ENCODE measurements at places on chromosomes 11 and 22. TPM values are rescaled to one million over a fixed set of nuclear protein-coding genes. Genes with fewer than 3 reads are reported as not detected.

- peak; percentile 32 for DNase-seq
These were observed at the start of gene IL18 for GRCh38 chr11:112163875-112164685. IL18 (minus strand) TSS chr11:112164094; CDS start chr11:112155053, 9,041 bp downstream.

- no peak for DNase-seq
These were observed 25.0 kb upstream of the NTM start for GRCh38 chr11:131345406-131345805.

- no peak for DNase-seq
These were observed 12.7 kb downstream of the TMEM41B start for GRCh38 chr11:9301720-9302119.

DNA sequence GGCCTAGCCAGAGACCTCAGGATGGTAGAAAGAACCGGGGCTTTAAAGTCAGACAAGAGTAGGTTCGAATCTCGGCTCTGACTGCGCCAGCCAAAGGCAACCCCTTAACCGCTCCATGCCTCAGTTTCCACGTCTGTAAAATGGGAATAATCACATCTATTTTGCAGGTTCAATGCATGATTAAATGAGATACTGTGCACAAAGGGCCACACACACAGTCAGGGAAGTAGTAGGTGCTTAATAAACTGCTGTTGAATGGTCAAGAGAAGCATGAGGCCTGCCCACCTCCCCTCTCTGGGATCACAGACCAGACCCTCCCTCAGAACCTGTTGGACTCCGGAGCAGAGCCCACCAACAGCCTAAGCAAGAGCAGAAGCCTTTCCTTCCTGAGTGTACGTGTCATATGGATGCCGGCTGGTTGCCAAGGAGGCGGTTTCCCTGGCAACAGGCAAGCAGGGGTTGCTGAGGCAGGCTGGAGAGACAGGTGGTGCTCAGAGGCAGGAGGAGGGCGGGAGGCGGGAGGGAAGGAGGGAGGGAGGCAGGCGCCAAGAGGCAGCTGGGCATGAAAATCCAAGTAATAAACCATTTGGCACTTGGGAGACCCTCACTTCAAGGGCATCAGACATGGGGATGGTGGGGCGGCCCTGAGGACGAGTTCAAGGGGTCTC lies 43.9 kb downstream of the NFAM1 start:
- DNase-seq, result no peak

Gene CSF2RB
- 2.6 TPM for total RNA-seq

Gene UBQLN3
- not detected for total RNA-seq

Gene ACTN3
- not detected for total RNA-seq

- peak; percentile 64 for DNase-seq
These were observed 68.1 kb upstream of the BID start for GRCh38 chr22:17842386-17842785.

GRCh38 chr22:48138855-48139254 lies 1376.4 kb downstream of the TBC1D22A start:
- DNase-seq, result no peak

GRCh38 chr11:113518716-113519495 lies 43.7 kb upstream of the DRD2 start:
- no peak for DNase-seq

- no peak for DNase-seq
These were observed 4.3 kb upstream of the TRIM44 start for GRCh38 chr11:35658020-35658948.

Gene MMP3
- total RNA-seq, result 39.7 TPM

DNA sequence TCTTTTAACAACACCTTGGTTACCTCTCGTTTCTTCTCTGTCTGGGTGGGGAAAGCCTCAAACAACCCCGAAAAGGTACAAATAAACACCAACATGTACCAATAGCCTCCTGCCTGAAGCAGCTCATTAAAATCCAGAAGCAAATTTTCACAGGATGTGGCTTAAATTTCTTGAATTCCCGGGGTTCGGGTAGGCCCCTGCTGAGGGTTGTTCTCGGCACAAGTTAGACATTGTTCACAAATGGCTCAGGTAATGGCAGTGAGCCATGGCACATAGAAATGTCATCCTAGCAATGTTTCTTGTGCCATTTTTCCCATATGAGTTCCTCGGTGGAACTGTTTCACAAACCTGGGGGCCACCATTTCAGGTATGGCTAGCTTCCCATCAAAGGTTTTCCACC lies 19.7 kb upstream of the GLYATL1 start:
- no peak for DNase-seq

Gene RBMXL2
- not detected for total RNA-seq

DNA sequence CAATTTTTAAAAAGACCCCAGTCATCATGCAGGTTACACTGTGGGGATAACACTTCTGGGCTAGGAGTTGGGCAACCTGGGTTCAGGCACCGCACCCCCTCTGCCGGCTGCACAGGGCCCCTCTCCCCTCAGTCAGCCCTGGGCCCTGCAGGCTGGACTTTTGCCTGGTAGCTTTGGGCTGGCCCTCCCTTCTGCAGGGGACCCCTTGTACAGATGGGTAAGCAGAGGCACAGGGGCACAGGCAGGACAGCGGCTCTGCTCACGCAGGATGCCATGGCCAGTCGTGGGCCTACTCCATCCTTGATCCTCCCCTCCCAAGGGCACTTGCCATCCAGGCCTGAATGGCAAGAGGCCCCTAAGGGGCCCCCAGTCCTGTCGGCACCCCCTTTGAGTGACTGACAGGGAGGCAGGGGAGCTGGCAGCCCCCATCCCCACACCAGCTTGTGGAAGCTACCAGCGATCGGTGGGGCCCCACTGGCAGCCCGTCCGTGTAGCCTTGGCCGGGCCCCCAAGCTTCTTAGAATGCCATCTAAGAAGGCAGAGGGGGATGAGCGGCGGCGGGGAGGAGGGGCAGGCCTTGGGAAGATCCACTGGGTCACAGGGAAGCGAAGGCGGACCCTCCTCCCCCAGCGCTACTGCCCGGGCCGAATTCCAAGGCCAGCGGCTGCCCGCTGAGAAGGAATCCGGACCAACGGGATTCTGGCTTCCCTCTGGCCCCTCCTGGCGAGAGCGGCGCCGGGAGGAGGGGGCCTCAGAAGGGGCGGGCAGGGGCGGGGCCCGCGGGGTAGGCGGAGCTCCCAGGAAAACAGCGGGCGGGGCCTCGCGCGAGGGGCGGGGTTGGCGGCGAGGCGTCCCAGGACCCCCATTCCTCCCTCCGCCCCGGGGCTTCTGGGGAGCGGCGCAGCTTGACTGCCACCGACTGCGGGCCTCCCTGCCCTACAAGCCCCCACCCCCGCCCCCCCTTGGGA lies 6.8 kb upstream of the CHKA start:
- DNase-seq, result peak; percentile 86

DNA sequence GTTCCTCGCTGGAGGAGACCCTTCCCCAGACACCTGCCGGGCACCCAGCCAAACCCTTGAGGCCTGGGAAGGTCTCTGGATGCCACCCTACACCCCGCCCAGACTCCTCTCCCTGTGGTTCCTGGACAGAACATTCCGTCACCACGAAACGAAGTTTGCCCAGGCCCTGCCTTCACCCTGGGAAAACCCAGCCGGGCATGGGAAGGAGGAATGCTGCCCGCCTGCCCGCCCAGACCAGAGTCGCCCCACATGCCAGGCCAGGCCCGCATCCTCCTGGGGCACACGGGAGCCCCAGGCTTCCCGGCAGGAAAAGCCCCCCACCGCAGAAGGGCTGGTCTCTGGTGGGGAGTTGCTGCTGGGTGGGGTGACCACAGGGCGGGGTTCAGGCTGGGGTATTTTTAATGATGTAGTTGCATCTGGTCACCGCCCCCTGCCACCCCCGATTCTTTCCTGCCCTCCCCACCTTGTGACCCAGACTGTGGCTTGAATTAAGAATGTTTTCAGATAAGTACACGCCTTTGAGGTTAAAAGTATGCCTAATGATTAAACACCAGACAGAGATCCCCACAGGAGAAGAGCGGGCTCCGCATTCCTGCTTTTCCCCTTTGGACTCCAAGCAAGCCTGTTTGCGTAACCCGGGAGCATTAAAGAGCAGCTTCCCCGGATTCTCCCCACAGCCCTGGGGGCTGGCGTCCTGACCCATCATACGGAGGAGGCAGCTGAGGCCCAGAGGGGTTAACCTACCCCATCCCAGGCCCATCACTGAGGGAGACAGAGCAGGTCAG lies 44.6 kb upstream of the PPARA start:
- DNase-seq, result peak; percentile 97

- DNase-seq, result no peak
These were observed 24.6 kb downstream of the PPM1F start for GRCh38 chr22:21928048-21928447.

DNA sequence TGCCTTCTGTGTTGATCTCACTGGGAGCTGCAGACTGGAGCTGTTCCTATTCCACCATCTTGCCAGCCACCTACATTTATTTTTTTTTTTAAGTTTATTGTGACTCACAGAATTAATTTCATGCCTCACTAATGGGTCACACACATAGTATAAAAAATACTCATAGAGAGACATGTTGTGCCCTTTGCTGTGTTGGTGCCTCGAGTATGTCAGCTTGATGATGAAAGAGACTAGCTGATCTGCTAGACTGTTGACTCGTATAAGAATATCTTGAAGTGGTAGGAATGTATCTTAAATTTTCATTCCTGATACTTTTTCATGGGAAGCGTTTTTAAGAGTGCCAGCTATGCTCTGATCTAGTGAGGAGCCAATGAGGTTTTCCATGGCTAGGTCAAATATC lies 28.6 kb upstream of the AMPD3 start:
- DNase-seq, result no peak

Gene CDHR5
- total RNA-seq, result not detected

- DNase-seq, result peak; percentile 16
These were observed 50.4 kb downstream of the FAM83F start for GRCh38 chr22:40044870-40045834.

- no peak for DNase-seq
These were observed 1.3 kb upstream of the ZNF202 start for GRCh38 chr11:123742724-123743120.

DNA sequence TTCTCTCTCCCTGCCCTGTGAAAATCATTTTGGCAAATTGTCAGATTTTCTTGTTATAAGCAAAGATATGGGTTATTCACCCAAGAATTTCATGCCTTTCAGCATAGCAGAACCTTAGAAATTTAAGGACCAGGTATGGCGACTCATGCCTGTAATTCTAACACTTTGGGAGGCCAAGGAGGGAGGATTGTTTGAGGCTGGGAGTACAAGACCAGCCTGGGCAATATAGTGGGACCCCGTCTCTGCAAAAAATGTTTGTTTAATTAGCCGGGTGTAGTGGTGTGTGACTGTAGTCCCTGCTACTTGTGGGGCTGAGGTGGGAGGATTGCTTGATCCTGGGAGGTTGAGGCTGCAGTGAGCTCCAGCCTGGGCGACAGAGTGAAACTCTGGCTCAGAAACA lies 27.6 kb downstream of the APLP2 start:
- DNase-seq, result no peak

- no peak for DNase-seq
These were observed 585.2 kb downstream of the BRD1 start for GRCh38 chr22:49242480-49242879.

- no peak for DNase-seq
These were observed 45.7 kb downstream of the FBLN1 start for GRCh38 chr22:45548247-45548840.

DNA sequence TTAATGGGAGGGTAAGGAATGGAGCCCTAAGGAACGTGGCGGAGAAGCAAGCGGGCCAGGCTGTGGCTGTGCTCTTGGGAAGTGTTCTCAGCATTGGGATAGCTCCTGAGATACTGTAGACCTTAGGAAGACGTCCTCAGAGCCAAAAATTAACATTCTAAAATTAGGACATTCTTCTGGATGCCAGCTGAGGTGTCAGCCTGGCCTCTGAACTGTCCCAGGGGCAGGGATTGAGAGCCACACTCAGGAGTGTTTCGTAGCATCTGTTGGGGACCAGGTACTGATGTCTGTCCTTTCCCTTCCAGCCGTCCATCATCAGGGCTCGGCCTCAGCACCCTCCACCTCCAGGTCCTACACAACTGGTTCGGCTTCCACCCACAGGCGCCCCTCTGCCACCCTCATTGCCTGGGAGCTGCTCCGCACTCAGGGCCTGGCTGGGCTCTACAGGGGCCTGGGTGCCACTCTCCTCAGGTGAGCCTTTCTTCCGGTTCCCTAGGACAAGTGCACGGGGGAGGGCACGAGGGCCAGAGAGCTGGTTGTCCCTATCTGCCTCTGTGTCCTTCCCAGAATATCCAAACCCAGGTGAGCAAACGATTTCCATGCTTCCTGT lies 23.6 kb downstream of the SLC25A18 start:
- no peak for DNase-seq

Gene KRTAP5-5
- not detected for total RNA-seq

- peak; percentile 16 for DNase-seq
These were observed 29.8 kb downstream of the SGSM3 start for GRCh38 chr22:40400159-40400558.

DNA sequence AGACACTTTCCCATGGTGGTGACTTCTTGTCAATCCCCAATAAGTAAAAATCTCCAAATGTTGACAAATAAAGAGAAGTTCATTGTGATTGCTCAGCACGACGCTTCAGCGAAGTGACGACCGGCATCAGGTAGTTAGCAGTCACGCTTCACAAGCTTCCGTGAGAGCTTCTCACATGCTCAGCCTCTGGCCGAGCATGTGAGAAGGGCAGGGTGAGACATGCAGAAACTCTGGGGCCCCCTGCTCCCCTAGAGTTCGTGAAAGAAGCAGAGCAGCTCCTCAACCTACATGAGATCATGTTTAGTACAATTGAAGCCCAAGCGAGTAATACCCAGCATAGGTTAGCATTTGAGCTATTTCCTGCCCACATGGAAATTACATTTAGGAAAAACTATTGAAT lies 4.4 kb upstream of the C11orf16 start:
- no peak for DNase-seq

- no peak for DNase-seq
These were observed 110.1 kb upstream of the ASPHD2 start for GRCh38 chr22:26318975-26319374.

GRCh38 chr11:116742104-116742503 lies 30.7 kb downstream of the BUD13 start:
- DNase-seq, result peak; percentile 14

GRCh38 chr11:24005202-24005876 lies 491.5 kb upstream of the LUZP2 start:
- DNase-seq, result no peak

GRCh38 chr11:35563484-35564244 lies 38.2 kb upstream of the PAMR1 start:
- DNase-seq, result peak; percentile 82

DNA sequence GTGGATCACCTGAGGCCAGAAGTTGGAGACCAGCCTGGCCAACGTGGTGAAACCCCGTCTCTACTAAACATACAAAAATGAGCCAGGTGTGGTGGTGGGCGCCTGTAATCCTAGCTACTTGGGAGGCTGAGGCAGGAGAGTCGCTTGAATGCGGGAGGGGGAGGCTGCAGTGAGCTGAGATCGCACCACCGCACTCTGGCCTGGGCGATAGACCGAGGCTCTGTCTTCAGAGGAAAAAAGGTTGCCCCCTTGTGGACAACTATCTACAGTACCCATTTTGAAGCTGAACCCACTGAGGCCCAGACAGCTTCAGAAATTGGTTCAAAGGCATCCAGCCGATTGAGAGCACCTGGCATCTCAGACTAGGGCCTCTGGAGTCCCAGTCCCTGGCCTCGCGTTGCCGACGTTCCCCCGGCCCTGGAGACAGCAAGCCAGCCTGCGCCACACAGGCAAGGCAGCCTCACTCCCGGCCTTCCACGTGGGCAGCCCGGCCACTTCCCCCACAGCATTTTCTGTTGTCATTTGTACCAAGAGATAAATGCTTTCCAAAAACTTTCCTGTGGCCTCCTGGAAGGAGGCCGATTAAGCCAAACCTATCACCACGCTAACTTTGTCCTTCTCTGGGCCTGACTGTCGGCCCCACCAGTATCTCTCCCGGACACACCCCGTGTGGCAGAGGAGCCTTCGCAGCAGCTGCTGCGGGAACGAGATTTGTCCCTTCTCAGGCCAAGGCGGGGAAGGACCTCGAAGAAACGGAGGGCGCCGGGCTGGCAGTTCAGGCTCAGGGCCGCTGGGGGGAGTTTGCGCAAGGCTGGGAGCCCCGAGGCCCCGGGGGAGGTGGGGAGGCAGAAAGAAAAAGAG lies 82.8 kb downstream of the FLI1 start:
- peak; percentile 53 for DNase-seq

Measured in fibroblast of villous mesenchyme (primary cell).